Lung (tissue), 17 donors: ENCODE measurements at places on chromosomes 3 and 15. TPM values are rescaled to one million over a fixed set of nuclear protein-coding genes. Genes with fewer than 3 reads are reported as not detected.

- H3K4me3 ChIP-seq: no peak overlapping the region
- no peaks in the 10 kb centered on the region for H3K36me3 ChIP-seq
- no peak overlapping the region for H3K27ac ChIP-seq
- H3K4me1 ChIP-seq: peaks cover 13% of the 10 kb centered on the region
- DNase-seq: no peak
Measured at GRCh38 chr15:99496302-99496629, 69.5 kb upstream of the MEF2A start.

- H3K4me1 ChIP-seq: no peaks in the 10 kb centered on the region
- H3K4me3 ChIP-seq: no peak overlapping the region
- H3K36me3 ChIP-seq: no peaks in the 10 kb centered on the region
Measured at GRCh38 chr3:198088421-198088955, 128.5 kb downstream of the LMLN start.

GRCh38 chr15:78796510-78796909 is 14.8 kb downstream of the ADAMTS7 start:
- H3K27me3 ChIP-seq: no peaks in the 10 kb centered on the region
- peaks cover 9% of the 10 kb centered on the region for H3K36me3 ChIP-seq
- H3K4me3 ChIP-seq: no peak overlapping the region
- no peak for DNase-seq
- H3K4me1 ChIP-seq: no peaks in the 10 kb centered on the region
- H3K27ac ChIP-seq: no peak overlapping the region

GRCh38 chr15:59434481-59434880 is 3.5 kb upstream of the FAM81A start:
- H3K27me3 ChIP-seq: peaks cover 20% of the 10 kb centered on the region
- H3K36me3 ChIP-seq: no peaks in the 10 kb centered on the region
- DNase-seq: no peak
- no peaks in the 10 kb centered on the region for H3K4me1 ChIP-seq
- no peak overlapping the region for H3K27ac ChIP-seq
- no peak overlapping the region for H3K4me3 ChIP-seq

- no peaks in the 10 kb centered on the region for H3K36me3 ChIP-seq
- DNase-seq: no peak
- H3K4me1 ChIP-seq: no peaks in the 10 kb centered on the region
- H3K4me3 ChIP-seq: no peak overlapping the region
Measured at GRCh38 chr15:83919978-83920510, 266.1 kb downstream of the ADAMTSL3 start.

DNA sequence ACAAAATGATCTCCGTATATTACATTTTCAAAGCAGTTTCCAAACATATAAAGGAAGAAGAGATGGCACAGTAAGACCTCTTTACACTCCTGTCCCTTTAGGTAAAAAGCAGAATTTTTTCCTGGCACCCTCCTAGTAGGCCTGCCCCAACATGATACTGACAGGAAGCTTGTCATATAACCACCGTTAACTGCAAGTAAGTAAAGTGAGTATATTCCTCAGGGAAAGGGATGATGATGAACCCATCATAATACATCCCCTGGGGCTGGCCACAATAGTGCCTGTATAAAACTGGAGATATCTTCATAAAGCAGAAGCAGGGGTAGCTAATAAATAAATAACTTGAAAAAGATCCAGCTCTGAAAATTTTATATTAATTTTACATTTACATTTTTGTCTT is 893.0 kb downstream of the DIPK2A start:
- DNase-seq: no peak
- H3K4me1 ChIP-seq: no peaks in the 10 kb centered on the region

GRCh38 chr3:178295292-178295912 is 240.8 kb upstream of the KCNMB2 start:
- H3K36me3 ChIP-seq: no peaks in the 10 kb centered on the region
- no peak overlapping the region for H3K4me3 ChIP-seq
- H3K27ac ChIP-seq: no peak overlapping the region
- H3K4me1 ChIP-seq: no peaks in the 10 kb centered on the region

RAD51 gene
- total RNA-seq: 1.3 TPM

SAMMSON gene
- 0.12 TPM for total RNA-seq

DNA sequence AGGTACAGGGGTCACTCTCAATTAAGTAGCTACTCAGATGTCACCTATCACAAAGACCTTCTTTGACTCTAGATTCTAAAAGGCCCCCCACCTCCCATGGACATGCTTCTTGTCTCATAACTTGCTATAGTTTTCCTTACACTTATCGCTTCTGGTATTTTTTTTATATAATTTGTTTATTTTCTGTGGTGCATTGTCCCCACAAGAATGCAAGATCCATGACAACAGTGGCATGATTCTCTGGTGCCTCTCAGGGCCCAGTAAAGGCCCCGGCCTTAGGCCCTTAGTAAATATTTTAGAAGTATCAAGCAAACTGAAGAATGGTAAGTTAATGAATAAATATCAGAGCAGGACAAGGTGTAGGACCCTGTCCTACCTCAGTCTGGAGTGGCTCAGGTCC is 248.6 kb downstream of the CBLB start:
- no peak overlapping the region for H3K4me3 ChIP-seq
- DNase-seq: no peak
- H3K4me1 ChIP-seq: no peaks in the 10 kb centered on the region
- H3K36me3 ChIP-seq: no peaks in the 10 kb centered on the region

DNA sequence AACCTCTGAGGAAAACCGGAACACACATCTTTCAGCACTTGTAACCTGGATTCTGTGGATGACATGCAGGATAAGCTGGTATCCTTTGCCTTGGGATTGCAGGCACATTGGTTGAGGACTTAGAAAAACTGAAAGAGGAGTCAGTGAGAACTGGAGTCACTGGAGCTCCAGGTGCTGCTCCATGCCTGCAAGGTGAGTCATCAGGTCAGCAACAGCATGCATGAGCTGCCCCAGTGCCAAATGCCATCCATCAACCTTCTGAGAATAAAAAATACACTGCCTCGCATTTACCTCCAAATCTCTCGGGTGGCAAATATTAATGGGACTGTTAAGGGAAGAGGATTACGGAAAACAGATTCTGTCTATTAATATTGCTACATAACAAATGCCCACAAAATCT is 729.1 kb downstream of the NTRK3 start:
- H3K27me3 ChIP-seq: no peaks in the 10 kb centered on the region
- no peak overlapping the region for H3K27ac ChIP-seq
- no peak for DNase-seq
- H3K4me3 ChIP-seq: no peak overlapping the region

GRCh38 chr3:123653221-123653682 is 68.4 kb upstream of the HACD2 start:
- DNase-seq: peak; percentile 88
- peaks cover 27% of the 10 kb centered on the region for H3K4me1 ChIP-seq
- no peaks in the 10 kb centered on the region for H3K36me3 ChIP-seq
- H3K27me3 ChIP-seq: no peaks in the 10 kb centered on the region
- H3K27ac ChIP-seq: no peak overlapping the region
